ENCODE measurements at places on chromosomes 3 and 15.

DNA sequence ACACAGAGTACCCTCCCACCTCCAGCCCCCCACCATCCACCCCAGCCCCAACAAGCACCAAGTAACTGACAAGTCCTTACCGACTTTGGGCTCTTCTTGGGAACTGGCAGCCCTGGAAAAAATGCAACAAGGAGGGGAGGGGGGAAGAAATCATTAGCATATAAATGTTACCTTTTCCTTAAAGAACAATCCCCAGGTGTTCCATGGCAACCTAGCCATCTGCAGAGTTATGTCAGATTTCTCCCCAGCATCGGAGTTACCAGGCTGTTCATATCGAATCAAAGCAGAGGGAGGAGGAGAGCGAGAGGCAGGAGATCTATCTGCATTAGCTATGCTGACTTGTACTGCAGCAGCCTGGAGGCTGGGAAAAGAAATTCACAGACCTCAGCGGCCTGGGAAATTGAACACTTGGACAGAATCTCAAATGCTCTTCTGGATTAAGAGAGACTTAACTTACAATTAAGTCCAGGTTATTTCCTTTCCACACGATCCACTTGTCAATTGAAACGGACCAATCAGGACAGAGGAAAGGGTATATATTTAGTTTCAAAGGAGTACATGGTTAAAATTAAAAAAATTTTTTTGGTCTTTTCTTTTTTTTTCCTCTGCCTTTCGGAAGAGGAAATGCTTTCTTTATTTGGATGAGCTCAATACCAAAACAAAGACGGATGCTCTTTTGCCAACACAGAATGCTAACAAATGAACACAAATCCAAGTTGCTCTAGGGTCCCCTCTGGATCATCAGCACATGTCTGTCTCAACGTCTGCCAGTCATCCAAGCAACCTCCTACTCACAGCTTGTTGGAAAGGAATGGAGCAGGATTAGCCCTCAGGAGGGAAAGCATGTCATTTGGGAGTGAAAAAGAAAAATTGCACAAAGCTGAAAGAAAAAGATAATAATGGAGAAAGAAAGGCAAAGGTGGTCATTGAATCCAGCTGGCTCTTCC lies 637.1 kb downstream of the MAGI1 start:
- DNase-seq = no peak

- DNase-seq = no peak
Measured at GRCh38 chr3:114194750-114195149, 15.9 kb upstream of the DRD3 start.

- no peak for DNase-seq
Measured at GRCh38 chr3:85571835-85572234, 613.0 kb downstream of the CADM2 start.

- no peak for DNase-seq
Measured at GRCh38 chr3:153595186-153595815, 433.3 kb downstream of the RAP2B start.
